ENCODE measurements at places on chromosomes 3 and 15. TPM values are rescaled to one million over a fixed set of nuclear protein-coding genes. Genes with fewer than 3 reads are reported as not detected.

The ALDH1A2 gene
- not detected for total RNA-seq

The ANKDD1A gene
- total RNA-seq = 0.47 TPM

The FRMD5 gene
- total RNA-seq = 2.5 TPM

The FOXB1 gene
- total RNA-seq = not detected

The SPTBN5 gene
- total RNA-seq = 0.31 TPM

The TMEM108 gene
- not detected for total RNA-seq

The NCEH1 gene
- 18.1 TPM for total RNA-seq
